ENCODE measurements at places on chromosomes 6 and 20. TPM values are rescaled to one million over a fixed set of nuclear protein-coding genes. Genes with fewer than 3 reads are reported as not detected.

C20orf141 gene
- not detected for total RNA-seq

WFDC5 gene
- total RNA-seq: not detected

PXDC1 gene
- 81.1 TPM for total RNA-seq

KCNK17 gene
- total RNA-seq: not detected

SLC17A3 gene
- not detected for total RNA-seq

SOD2 gene
- total RNA-seq: 90.1 TPM

EPPIN gene
- not detected for total RNA-seq

PLA2G7 gene
- not detected for total RNA-seq

Measured in thoracic aorta endothelial cell (primary cell).